MM.1S (cell line): ENCODE measurements at places on chromosomes 1 and 21.

- no peak for DNase-seq
Observed at GRCh38 chr1:68143633-68144032, 88.7 kb downstream of the WLS start.

GRCh38 chr21:45721671-45722070, 78.1 kb downstream of the PCBP3 start:
- DNase-seq, result no peak

- peak; percentile 97 for DNase-seq
Observed at GRCh38 chr1:162587761-162588260, 26.3 kb downstream of the UAP1 start.

- DNase-seq, result no peak
Observed at GRCh38 chr1:94672001-94672400, 130.4 kb upstream of the F3 start.
